ENCODE measurements at places on chromosomes 6 and 20. TPM values are rescaled to one million over a fixed set of nuclear protein-coding genes. Genes with fewer than 3 reads are reported as not detected.

Gene FAM50B
- total RNA-seq: 6.0 TPM

Gene WASF1
- 14.2 TPM for total RNA-seq

Gene MAS1
- not detected for total RNA-seq

Gene GNL1
- total RNA-seq: 50.3 TPM

DNA sequence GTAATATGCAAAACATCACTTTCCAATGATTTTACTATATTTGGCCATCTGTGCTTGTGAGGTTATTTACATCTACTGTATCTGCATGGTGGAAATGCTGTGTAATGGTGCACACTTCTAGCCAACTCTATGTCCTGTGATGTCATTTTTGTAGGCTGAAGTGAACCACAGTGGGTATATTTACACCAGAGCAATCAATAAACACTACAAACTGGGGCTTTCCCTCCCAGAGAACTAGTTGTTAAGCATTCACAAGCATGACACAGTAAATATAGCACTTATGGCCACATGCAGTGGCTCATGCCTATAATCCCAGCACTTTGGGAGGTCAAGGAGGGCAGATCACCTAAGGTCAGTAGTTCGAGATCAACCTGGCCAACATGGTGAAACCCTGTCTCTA is 4.9 kb downstream of the SLC22A2 start:
- DNase-seq: no peak

DNA sequence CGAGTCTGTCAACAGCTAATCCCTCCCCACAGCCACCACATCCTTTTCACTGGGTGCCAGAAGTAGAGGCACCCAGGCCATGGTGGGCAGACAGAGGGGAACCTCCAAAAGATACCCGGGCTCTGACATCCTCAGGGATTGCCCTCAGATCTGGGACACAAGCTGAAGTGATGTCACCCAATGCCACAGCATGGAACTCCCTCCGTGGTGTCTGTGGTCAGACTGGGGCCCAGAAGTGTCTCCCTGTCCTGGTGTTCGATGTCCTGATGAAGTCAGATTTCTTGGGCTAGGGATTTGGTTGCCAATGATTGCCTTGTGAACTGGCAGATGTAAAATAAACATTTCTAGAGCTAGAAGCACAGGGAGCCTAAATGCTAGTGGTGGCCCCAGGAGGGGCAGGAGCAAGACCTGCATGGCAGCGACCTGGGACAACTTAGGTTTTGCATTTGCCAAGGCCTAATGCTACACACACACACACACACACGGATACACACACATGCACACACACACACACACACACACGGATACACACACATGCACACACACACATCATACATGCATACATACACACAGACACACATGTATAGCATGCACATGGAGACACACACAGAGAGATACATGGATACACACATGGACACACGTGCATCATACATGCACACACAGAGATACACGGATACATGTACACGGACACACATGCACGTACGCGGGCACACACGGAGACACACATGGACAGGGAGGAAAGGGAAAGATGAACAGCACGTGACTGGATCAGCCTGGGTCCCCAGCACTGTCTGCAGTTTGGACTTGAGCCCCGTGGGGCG is 221.0 kb downstream of the NFATC2 start:
- DNase-seq: no peak

DNA sequence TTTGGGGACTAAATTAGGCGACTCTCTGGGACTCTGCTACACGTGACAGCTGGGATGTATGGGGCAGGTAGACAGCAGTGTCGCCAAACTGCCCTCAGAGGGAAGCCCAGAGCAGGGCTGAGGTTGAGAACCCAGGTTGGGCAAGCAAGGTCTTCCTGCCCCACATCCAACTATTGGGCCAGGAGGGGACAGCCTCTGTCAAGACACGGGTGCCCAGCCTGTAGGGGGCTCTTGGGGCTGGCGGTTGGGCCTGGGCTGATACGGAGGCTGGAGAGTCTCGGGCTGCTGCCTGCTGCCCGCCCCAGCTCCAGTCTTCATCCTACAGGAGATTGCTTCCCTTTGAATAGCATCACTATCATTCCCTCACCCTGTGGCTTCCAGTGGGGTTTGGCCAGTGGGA is 33.3 kb downstream of the CPNE5 start:
- no peak for DNase-seq

DNA sequence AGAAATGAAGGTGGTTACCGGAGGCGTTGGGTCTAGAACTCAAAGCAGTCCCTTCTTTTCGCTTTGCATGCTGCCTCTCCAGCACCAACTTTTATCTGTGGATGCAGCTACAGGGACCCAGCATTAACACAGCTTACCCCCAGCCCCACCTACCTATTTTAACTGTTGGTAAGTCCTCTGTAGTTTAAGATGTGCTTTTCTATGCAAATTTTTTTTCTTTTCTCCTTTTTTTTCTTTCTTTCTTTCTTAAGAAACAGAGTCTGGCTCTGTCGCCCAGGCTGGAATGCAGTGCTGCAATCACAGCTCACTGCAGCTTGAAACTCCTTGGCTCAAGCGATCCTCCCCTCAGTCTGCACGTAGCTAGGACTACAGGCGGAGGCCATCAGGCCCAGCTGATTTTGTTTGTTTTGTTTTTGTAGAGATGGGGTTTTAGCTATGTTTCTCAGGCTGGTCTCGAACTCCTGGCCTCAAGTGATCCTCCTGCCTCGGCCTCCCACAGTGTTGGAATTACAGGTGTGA is 6.5 kb upstream of the USP45 start:
- peak; percentile 72 for DNase-seq

GRCh38 chr20:37697314-37697713 is 3.5 kb downstream of the CTNNBL1 start:
- DNase-seq: no peak

GRCh38 chr6:156953479-156954146 is 176.4 kb downstream of the ARID1B start:
- peak; percentile 97 for DNase-seq

GRCh38 chr6:157725836-157726235 is 97.2 kb upstream of the SNX9 start:
- DNase-seq: no peak

DNA sequence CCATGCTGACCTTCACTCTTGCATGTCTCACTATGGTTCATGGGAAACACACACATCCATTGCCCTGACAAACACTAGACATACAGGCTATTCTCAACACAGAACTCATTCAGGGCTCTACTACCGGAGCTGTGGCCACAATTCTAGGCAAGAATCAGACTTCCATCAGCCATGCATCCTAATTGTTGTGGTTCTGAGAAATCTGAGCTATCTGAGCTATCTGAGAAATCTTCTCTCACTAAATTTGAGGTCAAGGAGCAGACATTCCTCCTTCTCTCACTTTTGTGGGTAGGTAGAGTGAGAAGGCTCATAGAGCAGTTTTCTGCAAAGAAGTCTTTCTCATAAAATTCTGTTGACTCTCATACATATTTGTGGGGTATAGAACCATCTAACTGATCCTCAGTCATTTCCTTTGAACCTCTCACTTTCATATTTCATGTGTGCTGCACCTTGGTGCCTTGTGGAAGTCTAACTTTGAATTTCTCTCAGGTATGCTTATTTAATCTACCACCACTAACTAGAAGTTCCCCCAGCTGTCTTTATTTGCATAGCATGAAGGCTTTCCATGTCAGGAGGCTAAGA is 43.6 kb downstream of the ADGRF1 start:
- no peak for DNase-seq

All from fibroblast of villous mesenchyme (primary cell).